Esophagus muscularis mucosa (tissue), 4 donors: ENCODE measurements at places on chromosomes 5 and 9. TPM values are rescaled to one million over a fixed set of nuclear protein-coding genes. Genes with fewer than 3 reads are reported as not detected.

SLC34A1 gene
- not detected for total RNA-seq

TMEM252 gene
- total RNA-seq = not detected

- no peaks in the 10 kb centered on the region for H3K4me1 ChIP-seq
- H3K36me3 ChIP-seq = no peaks in the 10 kb centered on the region
- H3K27me3 ChIP-seq = no peaks in the 10 kb centered on the region
- DNase-seq = no peak
- no peak overlapping the region for H3K27ac ChIP-seq
- H3K4me3 ChIP-seq = no peak overlapping the region
Observed at GRCh38 chr5:90379652-90380051, 29.9 kb downstream of the CETN3 start.

MARCHF3 gene
- 3.0 TPM for total RNA-seq

- H3K36me3 ChIP-seq = no peaks in the 10 kb centered on the region
- DNase-seq = no peak
- H3K4me3 ChIP-seq = no peak overlapping the region
- H3K27ac ChIP-seq = peak overlapping the region; percentile 90
- peaks cover 72% of the 10 kb centered on the region for H3K4me1 ChIP-seq
Observed at GRCh38 chr5:149808264-149808982, 78.3 kb downstream of the PPARGC1B start.

GRCh38 chr9:18002718-18003438, 424.0 kb downstream of the SH3GL2 start:
- H3K27me3 ChIP-seq = no peaks in the 10 kb centered on the region
- no peaks in the 10 kb centered on the region for H3K36me3 ChIP-seq
- H3K27ac ChIP-seq = no peak overlapping the region
- peaks cover 22% of the 10 kb centered on the region for H3K4me1 ChIP-seq

ACTBL2 gene
- total RNA-seq = not detected

ARID3C gene
- total RNA-seq = not detected

GRCh38 chr9:21806644-21807043, 4.2 kb downstream of the MTAP start:
- H3K4me3 ChIP-seq = no peak overlapping the region
- DNase-seq = no peak
- H3K27ac ChIP-seq = no peak overlapping the region
- peaks cover 39% of the 10 kb centered on the region for H3K4me1 ChIP-seq

GRCh38 chr5:167555565-167556166, 735.8 kb upstream of the WWC1 start:
- H3K4me1 ChIP-seq = no peaks in the 10 kb centered on the region
- no peak overlapping the region for H3K4me3 ChIP-seq
- no peaks in the 10 kb centered on the region for H3K36me3 ChIP-seq

DNA sequence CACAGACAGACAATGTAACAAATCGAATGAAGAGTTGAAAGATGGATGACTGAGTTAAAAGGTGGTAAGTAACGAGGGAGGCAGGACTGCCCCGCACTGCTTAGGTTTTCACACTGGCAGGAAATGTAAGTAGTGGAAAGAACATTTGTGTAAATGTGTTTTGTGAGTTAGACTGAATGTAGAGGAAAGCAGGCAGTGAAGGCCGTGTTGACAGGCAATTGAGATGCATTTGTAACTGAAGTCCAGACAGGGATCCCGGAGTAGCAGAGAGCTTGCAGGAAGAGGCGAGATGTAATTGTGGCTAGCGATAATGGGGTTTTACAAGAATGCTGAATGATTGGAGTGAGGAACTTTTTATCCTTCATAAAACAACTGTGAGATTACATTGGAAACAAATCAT, 20.0 kb upstream of the SH3PXD2B start:
- no peak overlapping the region for H3K27ac ChIP-seq
- no peak overlapping the region for H3K4me3 ChIP-seq
- no peaks in the 10 kb centered on the region for H3K36me3 ChIP-seq

KCNN2 gene
- total RNA-seq = 7.9 TPM

CKMT2 gene
- 8.6 TPM for total RNA-seq

DNA sequence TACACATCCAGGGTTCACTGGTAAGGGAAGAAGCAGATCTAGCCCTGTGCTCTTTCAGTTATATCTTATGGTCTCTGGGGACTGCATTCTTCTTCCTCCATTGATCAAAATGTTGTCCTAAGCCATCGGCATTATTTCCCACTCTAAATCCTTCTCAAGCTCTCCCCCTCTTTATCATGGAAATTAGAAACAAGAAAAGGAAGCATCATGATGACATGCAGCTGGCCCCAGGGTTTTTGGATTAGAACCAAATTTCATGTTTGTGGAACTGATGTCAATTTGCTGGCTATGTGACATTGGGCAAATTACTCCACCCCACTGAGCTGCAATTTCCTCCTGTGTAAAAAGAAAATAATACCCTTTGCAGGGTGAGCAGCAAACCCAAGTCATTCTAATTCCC, 39.5 kb downstream of the MFAP3 start:
- H3K27ac ChIP-seq = no peak overlapping the region
- H3K27me3 ChIP-seq = no peaks in the 10 kb centered on the region
